ENCODE measurements at places on chromosomes 6 and 20. TPM values are rescaled to one million over a fixed set of nuclear protein-coding genes. Genes with fewer than 3 reads are reported as not detected.

Gene TMEM244
- total RNA-seq, result not detected

Gene RIPOR2
- 0.20 TPM for total RNA-seq

Gene SYNDIG1
- total RNA-seq, result not detected

Gene PMEPA1
- 47.7 TPM for total RNA-seq

Gene F13A1
- total RNA-seq, result not detected

Gene SYNE1
- total RNA-seq, result 2.7 TPM

Gene TTLL9
- 0.03 TPM for total RNA-seq

Gene ZNF217
- total RNA-seq, result 16.9 TPM

Gene GLP1R
- total RNA-seq, result not detected

Gene ABHD16B
- total RNA-seq, result not detected

Gene SYCP2L
- 0.08 TPM for total RNA-seq

Gene OPRM1
- not detected for total RNA-seq

Gene TFAP2D
- total RNA-seq, result not detected

Gene PPDPF
- total RNA-seq, result 468 TPM

Gene KCNB1
- total RNA-seq, result not detected

Gene CLVS2
- not detected for total RNA-seq

Gene CTCFL
- total RNA-seq, result not detected

Gene TCF21
- 0.37 TPM for total RNA-seq

Gene TMC2
- total RNA-seq, result not detected

Gene SNAP25
- not detected for total RNA-seq

Gene KIF25
- not detected for total RNA-seq

Gene ELOVL4
- not detected for total RNA-seq

Gene FOXQ1
- total RNA-seq, result 108 TPM

Gene SALL4
- 3.4 TPM for total RNA-seq

Gene SLC17A4
- 0.23 TPM for total RNA-seq

Gene CDS2
- 7.1 TPM for total RNA-seq

Gene NFATC2
- total RNA-seq, result 0.57 TPM

Gene HIVEP2
- total RNA-seq, result 5.3 TPM

Gene TRIM40
- total RNA-seq, result not detected

Gene SLPI
- total RNA-seq, result 9.1 TPM

Gene KCNK16
- not detected for total RNA-seq

Gene HLA-DRB1
- not detected for total RNA-seq

Gene UNC5CL
- 1.1 TPM for total RNA-seq

Gene PSORS1C2
- total RNA-seq, result not detected

Gene RBM24
- not detected for total RNA-seq

Gene LCA5
- 0.29 TPM for total RNA-seq

Gene AHI1
- 5.1 TPM for total RNA-seq

Gene C6orf163
- not detected for total RNA-seq

Gene BHLHE23
- total RNA-seq, result not detected

Gene ANKRD66
- total RNA-seq, result not detected

Gene FHL5
- total RNA-seq, result not detected

Gene EPHA7
- total RNA-seq, result not detected

Gene ENPP1
- total RNA-seq, result 0.33 TPM

Gene FAM209B
- not detected for total RNA-seq

Gene EFCAB8
- total RNA-seq, result 0.10 TPM

Gene PBOV1
- not detected for total RNA-seq

Gene ID4
- not detected for total RNA-seq

Data from HT-29 (cell line).